Activated gamma-delta T cell treated with Interleukin-2 at 50 U/mL for 16 hours (primary cell): ENCODE measurements at places on chromosomes 7 and 10.

DNA sequence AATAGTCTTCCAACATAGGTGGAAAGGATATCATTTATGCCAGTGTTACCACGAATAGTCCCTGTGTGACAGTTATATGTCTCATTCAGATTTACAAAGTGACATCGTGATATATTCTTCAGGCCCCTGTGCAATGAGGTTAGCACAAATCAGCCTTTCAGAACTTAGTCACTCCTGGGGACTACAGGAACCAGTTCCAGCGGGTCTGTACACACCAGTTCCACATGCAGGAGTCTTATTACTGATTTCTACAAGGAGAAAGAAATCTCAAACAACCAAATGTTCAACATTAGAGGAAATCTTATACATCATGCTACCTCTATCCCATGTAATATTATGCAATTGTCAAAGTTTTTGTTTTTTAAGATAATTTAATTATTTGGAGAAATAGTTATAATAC, 4.4 kb upstream of the WDR91 start:
- no peak for DNase-seq

DNA sequence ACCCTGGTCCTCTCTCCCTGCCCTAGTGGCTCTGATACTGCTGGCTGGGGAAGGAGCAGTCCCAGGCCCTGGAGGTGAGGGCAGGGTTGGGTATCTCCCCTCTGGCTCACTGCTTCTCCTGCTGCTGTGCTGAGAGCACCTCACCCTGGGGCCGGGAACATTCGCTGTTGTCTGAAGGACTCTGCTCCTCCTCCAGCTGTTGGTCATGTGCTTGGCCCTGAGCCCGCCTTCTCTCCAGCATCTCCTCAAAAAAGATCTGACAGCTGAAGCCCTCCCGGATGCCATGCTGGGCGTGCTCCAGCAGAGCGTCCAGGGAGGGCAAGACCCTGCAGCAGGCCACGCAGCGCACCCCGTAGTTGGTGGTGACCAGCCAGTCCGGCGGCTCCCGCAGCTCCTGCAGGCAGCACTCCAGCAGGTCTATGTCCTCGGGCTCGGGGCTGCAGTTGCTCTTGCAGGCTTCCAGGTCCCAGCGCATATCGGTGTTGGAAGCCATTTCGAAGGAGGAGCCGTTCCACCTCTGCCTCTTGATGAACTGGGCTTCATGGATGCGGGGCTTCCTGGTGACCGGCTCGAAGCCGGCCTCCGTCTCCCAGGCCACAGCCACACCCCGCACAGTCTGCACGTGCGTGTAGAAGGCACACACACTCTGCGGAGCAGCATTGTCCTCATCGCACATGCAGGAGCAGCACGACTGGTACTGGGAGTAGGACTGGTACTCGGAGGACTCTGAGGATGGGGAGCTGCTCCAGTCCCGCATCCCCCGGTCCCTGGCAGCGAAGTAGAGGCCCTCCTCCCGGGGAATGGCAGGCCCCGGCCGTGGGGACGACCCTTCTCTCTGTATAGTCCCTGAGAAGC, 2.1 kb downstream of the FAM170B start:
- DNase-seq: no peak

GRCh38 chr7:12554351-12554750, 16.2 kb upstream of the SCIN start:
- no peak for DNase-seq

- DNase-seq: no peak
Observed at GRCh38 chr7:2409745-2410414, 6.5 kb downstream of the CHST12 start.

DNA sequence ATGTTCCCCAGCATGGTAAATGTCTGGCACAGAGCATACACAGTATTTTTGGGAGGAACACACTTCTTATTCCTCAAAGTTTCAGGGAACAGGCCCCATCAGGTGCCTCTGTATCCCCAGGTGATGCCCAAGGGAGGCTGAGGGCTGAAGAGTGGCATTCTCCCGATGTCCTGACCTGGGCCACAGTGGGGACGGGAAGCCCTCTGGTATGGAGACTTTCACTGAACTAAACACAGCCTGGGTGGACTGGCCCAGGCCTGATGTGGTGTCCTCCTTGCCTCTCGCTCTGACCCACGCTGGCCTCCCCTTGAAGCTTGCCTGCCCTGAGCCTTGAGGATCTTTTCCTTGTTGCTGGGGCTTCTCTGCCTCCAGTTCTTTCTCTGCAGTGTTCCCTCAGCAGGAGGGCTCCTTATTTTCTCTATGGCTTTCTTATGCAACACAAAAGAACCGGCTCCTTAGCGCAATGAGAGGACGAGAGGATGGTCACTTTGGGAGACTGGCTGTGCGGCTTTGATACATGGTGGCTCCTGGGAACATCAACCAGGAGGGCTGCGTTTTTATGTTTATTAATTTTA, 157.5 kb upstream of the TNS3 start:
- DNase-seq: no peak

GRCh38 chr10:72086466-72087391, 1.6 kb downstream of the SPOCK2 start:
- peak; percentile 79 for DNase-seq

DNA sequence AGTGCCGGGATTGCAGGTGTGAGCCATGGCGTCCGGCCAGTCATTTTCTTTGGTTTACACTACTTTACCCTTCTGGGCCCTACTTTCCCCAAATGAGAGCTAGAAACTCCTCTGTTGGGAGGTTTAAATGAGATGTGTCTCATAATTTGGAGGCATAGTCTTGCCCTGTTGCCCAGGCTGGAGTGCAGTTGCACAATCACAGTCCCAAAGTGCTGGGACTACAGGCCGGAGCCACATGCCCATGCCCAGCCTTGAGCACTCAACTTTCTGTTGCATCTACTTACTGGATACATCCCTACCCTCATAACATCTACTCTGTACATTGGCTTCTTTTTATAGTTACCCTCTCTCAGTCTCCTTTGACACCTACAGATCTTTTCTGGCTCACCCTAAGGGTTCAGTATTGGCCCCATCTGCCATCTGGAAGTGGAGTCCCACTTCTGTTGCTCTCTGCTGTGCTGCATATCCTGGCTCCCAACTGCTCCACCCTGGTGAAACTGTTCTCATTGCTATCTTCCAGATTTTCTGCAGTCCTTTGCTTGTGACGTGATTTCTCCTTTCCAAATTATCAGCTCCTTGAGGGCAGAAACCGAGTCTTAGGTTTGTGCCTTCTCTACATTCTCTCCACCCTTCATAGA, 8.4 kb downstream of the EIF4H start:
- DNase-seq: no peak

- no peak for DNase-seq
Observed at GRCh38 chr7:131067220-131067619, 260.5 kb upstream of the MKLN1 start.

GRCh38 chr7:27124902-27125689, 5.5 kb downstream of the HOXA4 start:
- no peak for DNase-seq

DNA sequence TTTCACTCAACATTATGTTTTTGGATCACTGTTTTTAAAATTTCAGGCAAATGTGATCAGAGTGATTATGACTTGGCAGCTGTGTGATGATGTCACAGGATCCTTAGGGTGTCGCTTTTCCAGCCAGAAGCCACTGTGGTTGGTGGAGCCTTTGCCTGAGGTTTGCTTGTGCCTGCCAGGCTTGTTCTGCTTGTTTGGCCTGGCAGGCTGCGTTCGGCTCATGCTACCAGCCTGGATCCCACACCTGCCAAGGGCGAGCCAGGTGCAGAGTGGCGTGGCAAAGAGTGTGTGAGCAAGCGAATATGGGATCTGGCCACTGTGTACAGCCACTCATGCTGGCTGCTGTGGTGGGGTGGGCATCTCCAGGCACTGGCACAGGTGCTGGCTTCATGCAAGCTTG, 55.7 kb downstream of the ADK start:
- DNase-seq: no peak

- no peak for DNase-seq
Observed at GRCh38 chr10:72792288-72792687, 100.3 kb downstream of the MCU start.

- no peak for DNase-seq
Observed at GRCh38 chr10:20630092-20630643, 266.9 kb downstream of the NEBL start.

- DNase-seq: no peak
Observed at GRCh38 chr7:102304668-102305067, 18.0 kb downstream of the SH2B2 start.

GRCh38 chr10:10872035-10872673, 145.5 kb upstream of the CELF2 start:
- DNase-seq: no peak

DNA sequence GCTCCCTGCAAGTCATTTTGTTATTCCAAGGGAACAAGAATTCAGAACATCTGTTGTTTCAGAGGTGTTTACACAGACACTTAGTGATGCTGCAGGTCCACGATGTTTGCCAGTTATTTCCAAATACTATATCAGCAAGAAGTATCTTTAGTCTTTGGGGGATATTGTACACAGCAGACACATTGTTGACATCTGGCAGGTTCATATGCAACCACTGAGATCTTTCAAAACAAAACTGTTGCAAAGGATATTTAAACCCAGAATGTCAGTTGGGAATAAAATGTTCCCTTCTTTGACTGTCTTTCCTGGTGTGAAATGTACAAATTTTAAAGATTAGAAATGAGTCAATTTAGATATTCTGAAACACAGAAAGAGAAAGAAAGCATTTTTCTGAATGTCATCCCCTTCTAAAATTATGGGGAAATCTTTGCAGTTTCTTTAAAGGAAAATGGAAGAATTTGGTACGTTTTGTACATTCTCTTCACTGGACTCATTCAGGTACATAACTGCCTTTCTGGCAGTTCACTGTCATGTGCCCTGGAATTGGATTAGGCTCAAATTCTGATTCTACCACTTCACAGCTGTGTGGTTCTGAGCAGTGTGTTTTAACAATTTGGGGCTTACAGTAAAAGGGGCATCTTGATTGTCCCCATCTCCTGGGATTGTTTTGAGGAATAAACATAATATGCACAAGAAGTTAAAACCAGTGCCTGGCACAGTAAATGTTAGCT, 40.3 kb upstream of the CELF2 start:
- no peak for DNase-seq

DNA sequence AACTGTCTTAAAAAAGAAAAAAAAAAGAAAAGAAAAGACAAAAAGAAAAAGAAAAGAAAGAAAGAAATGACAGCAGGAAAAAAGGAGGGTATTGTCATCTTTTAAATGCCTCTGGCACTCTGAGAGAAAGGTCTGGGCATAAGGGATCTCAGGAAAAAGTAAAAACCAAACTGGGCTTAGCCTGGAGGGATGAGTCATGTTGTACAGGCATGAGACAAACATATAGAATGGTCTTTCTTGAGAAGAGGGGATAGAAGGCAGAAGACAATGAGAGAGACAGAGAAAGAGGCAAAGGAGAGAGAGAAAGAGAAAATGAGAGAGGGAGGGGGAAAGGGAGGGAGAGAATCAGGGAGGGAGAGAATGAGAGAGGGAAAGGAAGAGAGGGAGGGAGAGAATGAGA, 32.3 kb upstream of the KCNMA1 start:
- DNase-seq: no peak

DNA sequence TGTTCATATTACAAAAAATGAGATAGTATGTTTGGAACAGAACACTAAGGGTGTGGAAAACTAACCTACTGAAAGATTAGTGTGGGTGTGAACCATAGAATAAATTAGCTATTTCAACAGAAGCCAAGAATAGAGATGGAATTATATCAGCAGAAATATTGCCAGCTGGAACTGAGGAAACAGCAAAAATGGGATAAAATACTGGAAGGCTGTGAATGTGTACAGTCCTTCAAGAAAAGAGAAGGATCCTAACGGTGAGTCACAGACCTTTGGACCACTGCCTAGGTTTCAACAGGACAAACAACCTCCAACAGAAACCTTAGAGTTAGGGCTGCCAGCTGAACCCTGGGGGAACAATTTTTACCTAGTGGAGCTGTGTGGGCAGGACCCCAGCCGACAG, 395.0 kb downstream of the ZWINT start:
- no peak for DNase-seq

DNA sequence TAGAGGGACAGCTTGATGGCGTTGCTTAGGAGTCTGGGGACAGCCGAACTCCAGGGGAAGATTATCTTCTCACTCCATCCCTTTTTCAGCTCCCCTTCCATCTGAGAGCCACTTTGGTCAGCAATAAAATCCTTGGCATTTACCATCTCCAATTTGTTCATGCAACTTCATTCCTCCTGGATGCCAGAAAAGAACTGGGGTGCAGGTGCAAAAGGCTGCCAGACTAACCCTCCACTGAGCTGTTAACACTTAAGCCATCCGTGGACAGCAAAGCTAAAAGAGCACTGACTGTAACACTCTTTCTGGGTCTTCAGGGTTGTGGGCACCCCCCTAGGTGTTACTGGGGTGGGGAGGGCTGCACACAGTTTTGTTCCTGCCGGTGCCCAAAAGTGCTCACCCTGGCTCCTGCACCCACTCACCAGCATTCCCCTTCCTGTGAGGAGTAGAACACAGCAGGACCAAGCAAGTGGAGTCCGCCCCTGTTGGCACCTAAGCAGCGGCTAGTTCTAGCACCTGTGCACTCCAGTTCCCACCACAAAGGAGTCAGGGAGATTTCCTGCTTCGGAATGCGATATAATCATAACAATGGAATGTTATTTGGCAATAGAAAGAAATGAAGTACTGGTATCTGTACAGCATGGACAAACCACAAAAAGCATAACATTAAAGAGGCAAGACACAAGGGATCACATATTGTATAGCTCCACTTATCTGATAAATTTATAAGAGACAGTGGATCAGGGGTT, 95.1 kb downstream of the NPY start:
- DNase-seq: no peak
